ENCODE measurements at places on chromosomes 1 and 21.

DNA sequence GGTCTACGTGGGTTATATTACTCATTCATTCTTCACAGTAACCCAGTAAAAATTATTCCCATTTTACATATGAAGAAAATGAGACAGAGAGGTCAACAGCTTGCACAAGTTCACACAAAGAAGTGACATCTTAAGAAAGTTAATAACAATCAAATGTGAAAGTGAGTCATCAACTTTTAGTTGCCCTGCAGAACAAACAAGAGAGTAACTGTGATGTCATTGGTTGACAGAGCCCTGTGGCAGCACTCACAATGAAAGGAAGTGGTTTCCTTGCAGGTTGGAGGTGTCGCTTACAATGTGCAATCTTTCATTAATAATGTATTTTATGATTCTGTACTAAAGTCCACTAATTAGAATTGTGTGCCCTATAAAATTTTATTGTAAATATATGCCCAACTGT, 369.6 kb downstream of the RYR2 start:
- DNase-seq: no peak

DNA sequence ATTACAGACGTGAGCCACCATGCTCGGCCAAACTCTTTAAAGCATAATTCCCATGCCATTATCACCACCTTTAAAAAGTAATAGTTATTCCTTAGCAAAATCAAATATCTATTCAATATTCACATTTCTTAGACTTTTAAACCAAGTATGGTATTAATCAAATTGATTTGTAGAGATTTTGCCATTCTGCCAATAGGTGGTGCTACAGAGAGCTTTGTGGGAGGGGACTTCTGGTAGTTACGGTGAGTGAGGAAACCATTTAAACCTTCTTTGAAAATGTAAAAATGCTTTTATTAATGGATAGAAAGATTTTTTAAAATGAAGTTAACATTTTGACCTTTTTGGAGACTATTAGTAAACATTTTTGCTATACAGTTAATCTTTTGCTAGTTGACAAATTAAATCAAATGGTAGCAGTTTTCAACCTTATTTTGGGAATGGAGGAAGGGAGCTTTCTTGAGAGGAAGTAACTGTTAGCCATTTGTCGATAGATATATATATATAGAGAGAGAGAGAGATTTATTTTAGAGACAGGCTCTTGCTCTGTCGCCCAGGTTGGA, 19.3 kb downstream of the IARS2 start:
- DNase-seq: peak; percentile 26

GRCh38 chr1:204879351-204879750, 8.7 kb downstream of the NFASC start:
- peak; percentile 64 for DNase-seq

GRCh38 chr21:31671146-31671716, 11.7 kb downstream of the SOD1 start:
- no peak for DNase-seq

- DNase-seq: no peak
Observed at GRCh38 chr1:57036641-57037579, 71.1 kb upstream of the C8B start.

Measured in AG10803 (cell line).